ENCODE measurements at places on chromosomes 5 and 9.
A peak's percentile ranks its signal among the peaks of the same experiment; 100 is the strongest.

GRCh38 chr5:91074615-91075014 lies 308.5 kb downstream of the ARRDC3 start:
- H3K27ac ChIP-seq: no peak overlapping the region
- DNase-seq: no peak
- H3K4me1 ChIP-seq: no peaks in the 10 kb centered on the region
- H3K36me3 ChIP-seq: no peaks in the 10 kb centered on the region
- H3K4me3 ChIP-seq: no peak overlapping the region
- no peaks in the 10 kb centered on the region for H3K27me3 ChIP-seq

DNA sequence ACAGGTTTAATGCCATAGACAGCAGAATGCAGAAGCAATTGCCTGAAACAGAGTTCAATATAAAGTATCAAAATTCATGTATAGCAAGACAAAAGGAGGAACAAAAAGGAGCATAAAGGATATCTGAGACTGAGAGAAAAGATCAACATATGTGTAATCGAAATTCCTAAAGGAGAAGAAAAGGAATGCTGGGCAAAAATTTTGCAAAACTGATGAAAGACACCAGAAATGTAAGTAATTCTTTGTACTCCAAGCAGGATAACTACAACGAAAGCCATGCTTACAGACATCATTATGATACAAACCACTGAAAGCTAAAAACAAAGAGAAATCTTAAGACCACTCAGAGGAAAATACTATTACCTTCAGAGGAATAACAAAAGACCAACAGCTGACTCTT lies 72.8 kb upstream of the MTAP start:
- DNase-seq: no peak
- no peak overlapping the region for H3K27ac ChIP-seq
- H3K27me3 ChIP-seq: no peaks in the 10 kb centered on the region
- H3K4me1 ChIP-seq: no peaks in the 10 kb centered on the region
- no peak overlapping the region for H3K4me3 ChIP-seq

DNA sequence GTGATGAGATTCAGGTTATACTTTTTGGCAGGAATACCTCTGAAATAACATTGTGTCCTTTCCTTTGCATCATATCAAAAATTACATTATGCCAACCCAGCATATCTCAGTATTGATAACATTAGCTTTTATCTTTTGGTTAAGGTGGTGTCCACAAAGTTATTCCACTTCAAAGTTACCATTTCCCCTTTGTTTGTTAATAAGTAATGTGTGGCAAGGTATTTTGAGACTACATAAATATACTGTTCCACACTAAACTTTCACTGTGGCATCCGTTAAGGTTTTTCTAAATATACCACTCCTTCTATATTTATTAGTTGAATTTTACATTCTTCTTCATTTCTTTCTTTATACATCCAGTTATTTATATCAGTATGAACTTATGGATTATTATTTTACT lies 14.1 kb upstream of the ARHGEF37 start:
- peaks cover 19% of the 10 kb centered on the region for H3K4me1 ChIP-seq
- no peak overlapping the region for H3K27ac ChIP-seq
- H3K27me3 ChIP-seq: no peaks in the 10 kb centered on the region
- H3K36me3 ChIP-seq: no peaks in the 10 kb centered on the region

GRCh38 chr9:125137200-125137599 lies 6.1 kb downstream of the SCAI start:
- H3K36me3 ChIP-seq: no peaks in the 10 kb centered on the region
- H3K4me3 ChIP-seq: no peak overlapping the region
- no peaks in the 10 kb centered on the region for H3K27me3 ChIP-seq

GRCh38 chr5:17384181-17384580 lies 113.8 kb upstream of the TAF11L2 start:
- DNase-seq: no peak
- no peaks in the 10 kb centered on the region for H3K4me1 ChIP-seq
- H3K27ac ChIP-seq: no peak overlapping the region
- H3K4me3 ChIP-seq: no peak overlapping the region

DNA sequence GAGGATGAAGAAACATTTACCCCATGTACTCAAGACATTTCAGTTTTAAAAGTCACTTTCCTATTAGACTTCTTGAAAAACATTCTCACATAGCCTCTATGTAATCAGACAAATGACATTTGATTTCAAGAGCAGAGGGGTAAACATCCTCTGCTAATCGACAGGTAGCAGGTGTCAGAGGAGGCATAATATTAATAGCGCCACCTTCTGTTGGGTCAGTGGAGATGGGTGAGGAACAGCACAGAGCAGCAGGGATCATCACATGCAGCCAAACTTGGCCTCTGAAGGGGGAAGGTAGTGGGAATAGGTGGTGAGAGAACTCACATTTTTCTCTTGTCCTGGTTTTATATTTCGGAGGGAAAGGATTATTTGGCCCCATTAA lies 3.3 kb upstream of the LSM11 start:
- peak; percentile 38 for DNase-seq
- H3K4me3 ChIP-seq: no peak overlapping the region
- H3K36me3 ChIP-seq: no peaks in the 10 kb centered on the region
- no peaks in the 10 kb centered on the region for H3K27me3 ChIP-seq
- H3K4me1 ChIP-seq: peaks cover 6% of the 10 kb centered on the region

Data from MM.1S (cell line).